ENCODE measurements at places on chromosomes 4 and X.

DNA sequence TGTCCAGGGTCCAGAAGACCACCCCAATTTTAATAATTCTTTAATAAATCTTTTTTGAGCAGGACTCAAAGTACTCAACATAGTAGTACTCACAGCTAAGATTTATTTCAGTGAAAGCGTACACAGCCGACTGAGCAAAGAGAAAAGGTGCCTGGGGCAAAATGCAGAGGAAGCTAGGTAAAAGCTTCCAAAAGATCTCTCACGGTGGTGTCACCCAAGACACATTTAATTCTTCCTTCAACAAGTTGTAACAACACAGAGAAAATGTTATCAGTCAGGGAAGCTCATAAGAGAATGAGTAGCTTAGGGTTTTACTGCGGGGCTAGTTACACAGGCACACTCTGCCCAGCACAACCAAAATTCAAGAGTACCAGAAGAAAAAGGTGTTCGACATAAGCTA lies 201.1 kb downstream of the OPHN1 start:
- no peak for DNase-seq

GRCh38 chr4:139857021-139857420 lies 191.4 kb downstream of the MGST2 start:
- DNase-seq: no peak

DNA sequence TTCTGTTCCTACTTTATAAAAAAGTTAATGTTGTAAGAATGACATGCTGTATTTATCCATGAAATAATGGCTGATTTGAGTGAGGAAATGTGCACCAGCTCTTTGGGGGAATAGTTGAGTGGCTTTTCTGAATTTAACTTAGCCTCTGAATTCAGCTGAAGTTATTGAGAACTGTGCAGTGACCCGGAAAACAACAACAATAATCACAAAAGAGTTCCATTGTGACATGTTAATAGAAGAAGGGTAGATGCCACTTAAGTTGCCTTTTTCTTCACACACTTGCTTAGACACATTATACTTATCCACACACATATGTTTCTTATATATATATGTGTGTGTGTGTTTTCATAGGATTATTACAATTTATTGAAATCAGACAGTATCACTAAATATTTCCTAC lies 301.2 kb downstream of the BMPR1B start:
- no peak for DNase-seq

- DNase-seq: no peak
Observed at GRCh38 chr4:147160908-147161513, 215.3 kb upstream of the TTC29 start.

DNA sequence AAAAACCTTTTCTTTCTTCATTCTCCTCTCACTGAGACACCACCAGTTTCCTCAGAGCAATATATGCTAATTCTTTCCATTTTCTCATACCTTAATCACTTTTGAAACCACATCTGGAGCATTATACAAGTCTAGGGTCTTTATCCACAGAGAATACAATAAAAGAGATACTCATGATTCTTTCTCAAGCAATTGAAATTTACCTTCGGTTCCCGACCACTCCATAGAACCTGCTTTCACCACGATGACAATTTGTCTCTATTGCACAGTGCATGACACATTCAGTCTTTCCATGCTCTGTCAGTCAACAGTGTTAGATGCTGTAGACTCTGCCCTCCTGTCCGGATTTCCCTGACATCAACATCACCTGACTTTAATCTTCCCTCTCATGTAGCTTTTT lies 409.3 kb upstream of the NWD2 start:
- no peak for DNase-seq

DNA sequence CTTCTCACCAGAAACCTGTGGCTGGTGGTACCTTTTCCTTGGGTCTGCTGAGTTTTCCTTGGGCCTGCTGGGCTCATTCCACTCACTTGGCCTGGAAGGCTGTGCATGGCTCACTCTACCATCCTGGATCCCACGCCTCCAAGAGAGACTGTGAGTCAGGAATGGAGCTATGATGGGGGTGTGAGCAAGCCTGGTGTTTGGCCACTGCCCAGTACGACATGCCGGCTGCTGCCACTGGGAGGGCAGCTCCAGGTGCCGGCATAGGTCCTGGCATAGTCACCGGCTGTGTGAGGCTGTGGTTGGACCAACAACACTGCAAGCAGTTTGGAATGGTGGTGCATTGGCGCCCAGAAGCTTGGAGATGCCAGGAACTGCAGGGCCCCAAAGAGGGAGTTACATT lies 721.7 kb downstream of the PCDH18 start:
- no peak for DNase-seq

- DNase-seq: no peak
Observed at GRCh38 chr4:145278341-145279121, 98.1 kb upstream of the OTUD4 start.

- DNase-seq: no peak
Observed at GRCh38 chr4:56086073-56086541, 137.4 kb downstream of the CEP135 start.

GRCh38 chr4:21596521-21596920 lies 352.1 kb downstream of the KCNIP4 start:
- no peak for DNase-seq

GRCh38 chrX:94655180-94655579 lies 981.2 kb downstream of the FAM133A start:
- DNase-seq: no peak

DNA sequence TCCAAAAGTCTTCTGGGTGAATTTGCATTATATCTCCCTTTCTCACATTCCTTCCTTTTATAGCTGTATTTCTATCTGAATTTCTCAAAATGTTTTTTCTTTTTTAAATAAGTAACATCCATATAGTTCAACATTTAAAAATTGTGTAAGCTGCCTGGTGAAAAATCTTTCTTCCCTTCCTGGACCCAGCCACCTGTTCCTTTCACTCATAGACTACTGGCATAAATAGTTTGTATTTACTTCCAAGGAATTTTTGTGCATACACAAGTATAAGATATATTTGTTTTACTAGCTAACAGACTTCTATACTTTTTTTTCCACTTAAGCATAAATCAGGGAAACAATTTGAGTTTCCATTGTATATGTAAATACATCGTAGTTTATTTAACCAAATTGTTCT lies 35.7 kb downstream of the PACRGL start:
- no peak for DNase-seq

DNA sequence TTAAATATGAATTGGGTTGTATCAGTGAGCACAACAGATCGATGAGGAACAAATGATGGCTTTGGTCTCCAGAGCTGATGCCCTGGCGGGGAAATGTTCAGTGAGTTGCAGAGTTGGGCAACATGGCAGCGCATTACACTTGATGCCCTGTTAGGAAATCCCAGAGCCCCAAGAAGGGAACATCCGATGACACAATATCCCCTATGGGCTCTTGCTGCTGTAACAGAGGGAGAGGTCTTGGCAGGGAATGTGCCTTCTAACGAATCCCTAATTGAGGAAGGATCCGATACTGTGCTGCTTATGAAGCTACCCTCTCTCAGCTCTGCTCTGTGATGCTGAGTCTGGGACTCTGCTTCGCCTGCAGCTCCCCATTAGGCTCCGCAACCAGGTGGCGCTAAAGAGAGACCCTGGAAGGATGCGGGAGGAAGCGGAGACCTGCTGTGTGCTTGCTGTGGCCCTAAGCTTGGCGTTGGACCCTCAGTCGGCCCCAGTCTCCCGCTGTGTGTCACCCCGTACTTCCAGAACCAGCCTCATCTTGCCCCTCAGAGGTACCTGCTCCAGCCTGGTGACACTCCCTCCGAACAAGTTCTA lies 38.9 kb downstream of the PDHA1 start:
- DNase-seq: no peak

GRCh38 chrX:102341867-102342266 lies 94.9 kb downstream of the NXF2 start:
- no peak for DNase-seq

- DNase-seq: no peak
Observed at GRCh38 chr4:107876099-107876498, 51.4 kb downstream of the SGMS2 start.

- no peak for DNase-seq
Observed at GRCh38 chrX:111180750-111181240, 84.8 kb downstream of the PAK3 start.

DNA sequence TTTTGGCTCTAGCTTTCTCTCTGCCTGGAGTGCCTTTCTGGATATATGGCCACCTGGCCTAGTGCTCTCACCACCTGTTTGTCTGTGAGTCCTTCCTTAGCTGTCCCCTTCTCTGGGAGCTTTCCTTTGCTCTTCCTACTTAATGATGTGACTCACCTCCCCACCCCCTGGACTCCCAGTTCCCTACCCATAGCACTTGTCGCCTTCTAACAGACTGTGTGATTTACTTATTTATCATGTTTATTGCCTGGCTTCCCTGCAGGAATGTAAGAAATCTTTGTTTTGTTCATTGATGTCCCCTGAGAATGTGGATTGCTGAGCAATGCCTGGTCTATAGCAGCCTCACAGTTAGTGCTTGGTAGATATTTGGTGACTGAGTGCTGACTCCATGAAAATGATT lies 18.9 kb downstream of the ADD1 start:
- no peak for DNase-seq

GRCh38 chr4:87038837-87039615 lies 104.2 kb downstream of the AFF1 start:
- no peak for DNase-seq

DNA sequence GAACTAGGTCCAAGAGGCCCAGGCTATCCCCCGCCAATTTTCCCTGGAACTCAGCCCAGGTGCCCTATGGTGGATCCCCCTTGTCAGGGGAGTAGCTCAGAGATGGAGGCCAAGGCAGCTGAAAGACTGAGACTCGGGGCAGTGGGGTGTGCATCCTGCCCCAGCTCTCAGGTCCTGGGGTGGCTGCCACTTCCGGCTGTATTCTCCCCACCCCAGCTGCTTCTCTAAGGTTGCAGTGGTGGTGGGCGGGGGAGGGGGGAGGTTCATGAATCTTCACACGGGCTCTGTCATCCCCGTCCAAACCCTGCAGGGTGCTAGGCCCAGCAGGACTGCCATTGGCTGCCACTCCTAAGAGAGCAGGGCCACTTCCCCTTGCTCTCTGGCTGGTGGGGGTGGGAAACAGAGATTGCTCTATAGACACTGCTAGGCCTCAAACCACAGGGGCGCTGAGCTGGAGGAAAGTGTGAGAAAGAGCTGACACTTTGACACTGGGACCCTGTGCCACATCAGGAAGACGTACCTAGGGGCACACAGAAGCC lies 1.5 kb downstream of the SASH3 start:
- no peak for DNase-seq

- no peak for DNase-seq
Observed at GRCh38 chr4:158236304-158237030, 26.2 kb downstream of the TMEM144 start.

All from omental fat pad (tissue), 4 donors.